ENCODE measurements at places on chromosomes 3 and 15.

DNA sequence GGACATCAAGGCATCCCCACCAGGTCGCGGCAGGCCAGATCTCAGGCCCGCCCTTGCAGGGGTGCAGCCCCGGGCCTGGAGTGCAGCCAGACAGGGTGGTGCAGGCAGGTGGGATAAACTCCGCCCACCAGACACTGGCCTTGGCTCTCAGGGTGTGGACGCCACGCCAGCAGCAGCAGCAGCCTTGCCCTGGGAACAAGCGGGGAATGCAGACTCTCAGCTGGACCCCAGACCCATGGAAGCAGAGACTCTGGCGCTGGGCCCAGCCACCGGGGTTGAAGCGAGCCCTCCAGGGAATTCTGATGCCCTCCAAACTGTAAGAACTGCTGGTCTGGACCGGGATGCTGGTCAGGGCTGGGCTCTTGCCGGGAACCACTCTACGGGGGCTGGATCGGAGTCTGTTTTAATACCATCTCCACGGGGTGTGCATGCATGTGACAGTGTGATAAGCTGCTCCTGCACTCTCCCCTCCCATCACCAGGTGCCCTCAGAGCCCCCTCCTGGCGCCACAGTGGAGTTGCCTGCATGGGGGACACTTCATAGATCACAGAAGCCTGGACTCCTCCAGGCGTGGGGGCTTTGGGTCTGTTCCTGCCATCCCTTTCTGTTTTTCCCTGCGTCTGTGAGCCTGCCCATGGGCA lies 142.7 kb downstream of the NSMCE3 start:
- peak; percentile 58 for DNase-seq

DNA sequence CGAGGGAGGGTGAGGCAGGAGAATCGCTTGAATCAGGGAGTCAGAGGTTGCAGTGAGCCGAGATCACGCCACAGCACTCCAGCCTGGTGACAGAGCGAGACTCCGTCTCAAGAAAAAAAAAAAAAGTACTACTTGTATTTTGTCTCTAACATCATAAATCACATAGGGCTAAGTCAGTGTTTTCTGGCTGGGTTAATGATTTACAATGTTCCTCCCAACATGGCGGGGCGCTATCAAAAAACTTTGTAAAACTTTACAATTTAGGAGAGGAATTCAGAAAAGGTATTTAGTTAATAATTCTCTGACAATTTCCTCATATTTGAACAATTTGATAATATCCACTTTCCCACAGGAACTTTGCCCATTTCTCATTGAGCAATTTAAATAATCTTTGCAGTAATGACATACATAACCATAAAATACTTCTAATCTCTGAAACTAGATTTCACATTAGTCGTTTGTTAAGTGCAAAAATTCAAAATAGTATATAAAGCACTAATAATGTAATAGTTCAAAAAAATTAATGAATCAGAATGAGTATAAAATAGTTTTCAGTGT lies 26.6 kb upstream of the B3GNT5 start:
- DNase-seq = no peak

DNA sequence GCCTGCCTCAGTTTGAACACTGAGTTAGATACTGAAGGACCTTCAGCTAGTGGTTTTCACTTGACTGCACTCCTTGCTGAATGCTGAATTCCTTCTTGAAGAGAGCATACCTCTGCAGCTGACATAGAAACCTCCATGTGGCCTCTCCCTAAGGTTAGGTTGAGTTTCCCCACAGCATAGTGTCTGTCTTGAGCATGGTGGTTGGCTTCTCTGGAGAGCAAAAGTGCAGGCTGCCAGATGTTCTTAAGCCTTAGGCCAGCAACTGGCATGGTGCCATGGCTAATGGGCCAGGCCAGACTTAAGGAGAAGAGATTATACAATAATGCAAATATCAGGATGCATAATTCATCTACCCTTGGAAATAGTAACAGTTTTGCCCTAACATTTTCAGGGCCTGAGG lies 545.6 kb upstream of the ZNF385D start:
- no peak for DNase-seq

DNA sequence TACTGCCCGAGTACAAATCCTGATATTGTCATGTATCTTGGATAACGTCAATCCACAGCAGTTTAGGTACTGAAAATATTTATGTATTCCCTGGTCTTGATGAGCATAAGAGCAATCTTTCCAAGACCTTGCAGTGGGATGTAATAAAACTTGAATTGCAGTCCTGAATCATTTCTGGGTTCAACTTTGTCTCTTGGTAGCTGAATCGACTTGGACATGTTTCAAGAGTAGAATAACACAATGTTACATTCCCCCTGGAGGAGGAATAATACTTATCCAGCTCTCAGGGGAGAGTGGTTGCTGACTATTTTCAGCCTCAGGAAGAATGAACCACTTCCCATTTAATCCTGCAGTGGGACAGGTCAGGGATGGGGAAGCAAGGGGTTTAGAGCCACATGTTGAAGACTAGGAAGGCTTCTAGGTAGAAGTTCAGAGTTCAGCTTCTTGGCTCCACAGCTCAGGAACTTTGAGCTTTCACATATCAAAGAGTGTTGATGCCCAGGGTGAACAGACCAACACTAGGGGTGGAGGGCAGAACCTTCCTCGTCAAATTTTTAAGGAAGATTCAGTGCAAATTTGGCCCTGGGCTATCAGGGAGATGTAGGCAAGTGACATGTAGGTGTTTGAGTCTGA lies 43.4 kb upstream of the GPD1L start:
- no peak for DNase-seq

- DNase-seq = no peak
Observed at GRCh38 chr15:79122991-79123390, 32.4 kb upstream of the RASGRF1 start.

- DNase-seq = no peak
Observed at GRCh38 chr3:108505811-108506210, 4.6 kb downstream of the MYH15 start.

GRCh38 chr15:45641374-45641781 lies 6.5 kb downstream of the SQOR start:
- peak; percentile 91 for DNase-seq

- DNase-seq = peak; percentile 83
Observed at GRCh38 chr3:11774296-11774877, 72.3 kb downstream of the TAMM41 start.

- peak; percentile 36 for DNase-seq
Observed at GRCh38 chr3:49641921-49642707, 32.0 kb upstream of the APEH start.

DNA sequence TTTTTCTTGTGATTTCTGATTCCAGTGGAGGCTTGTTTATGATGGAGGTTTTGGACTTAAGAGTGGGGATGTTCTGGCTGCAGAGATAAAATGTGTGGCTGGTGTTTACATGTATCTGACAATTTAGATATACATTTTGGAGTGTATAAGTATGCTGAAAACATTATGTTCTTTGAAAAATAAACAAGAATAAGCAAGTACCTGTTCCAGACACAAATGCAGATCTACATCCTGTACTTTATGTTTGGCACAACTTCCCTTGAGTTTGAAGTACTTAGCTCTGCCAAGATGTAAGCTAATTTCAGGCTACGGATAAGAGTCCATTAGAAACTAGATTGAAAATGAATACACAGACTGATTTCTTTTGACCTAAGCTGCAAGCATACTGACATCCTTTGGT lies 277.2 kb downstream of the CHST2 start:
- DNase-seq = no peak

GRCh38 chr15:62342959-62343358 lies 177.9 kb upstream of the C2CD4B start:
- no peak for DNase-seq

DNA sequence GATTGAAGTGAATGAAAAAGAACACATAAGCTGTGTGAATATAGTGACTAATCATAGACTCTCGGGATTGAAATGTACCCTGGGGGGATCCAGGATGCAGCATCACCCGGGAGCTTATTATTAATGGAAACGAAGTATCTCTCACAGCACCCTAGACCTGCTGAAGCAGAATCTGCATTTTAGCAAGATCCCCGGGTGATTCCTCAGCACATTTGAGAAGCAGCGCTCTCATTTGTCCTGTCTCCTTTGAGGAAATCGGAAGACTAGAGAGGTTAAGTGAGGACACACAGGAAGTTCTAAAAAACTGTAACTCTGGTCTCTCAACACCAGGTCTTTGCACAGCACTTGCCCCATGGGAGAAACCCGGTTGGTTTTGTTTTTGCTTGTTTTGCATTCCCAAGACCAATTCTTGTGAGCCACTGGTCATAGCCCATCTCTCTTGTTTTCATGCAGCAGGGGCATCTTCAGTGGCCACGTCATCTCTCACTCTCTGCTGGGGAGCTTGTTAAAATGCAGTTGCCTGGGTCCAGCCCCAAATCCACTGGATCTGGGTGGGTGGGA lies 30.2 kb downstream of the ZNF710 start:
- DNase-seq = peak; percentile 88

DNA sequence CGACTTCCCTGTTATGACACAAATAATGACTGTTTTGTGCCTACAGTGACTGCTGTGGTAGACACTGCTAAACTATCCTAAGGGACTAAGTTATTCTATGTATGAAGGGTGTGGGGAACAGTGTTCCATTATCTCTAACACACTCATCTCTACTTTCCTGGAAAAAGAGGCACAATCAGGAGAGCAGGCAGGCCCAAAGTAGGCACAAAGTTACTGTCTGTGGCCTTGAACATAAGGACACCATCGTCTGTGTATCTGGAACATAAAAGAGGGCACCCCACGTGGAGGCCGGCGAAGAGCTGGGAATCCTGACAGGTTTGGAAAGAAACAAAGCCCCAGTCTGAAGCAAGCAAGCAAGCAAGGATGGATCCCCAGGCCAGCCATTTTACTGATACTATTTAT lies 1.5 kb downstream of the ABCC5 start:
- DNase-seq = peak; percentile 13

Data from osteoblast (primary cell).